ENCODE measurements at places on chromosomes 7 and 10.

- DNase-seq: no peak
These were observed 9.0 kb downstream of the AEBP1 start for GRCh38 chr7:44112997-44113763.

- no peak for DNase-seq
These were observed 184.5 kb downstream of the GATA3 start for GRCh38 chr10:8238986-8239385.

DNA sequence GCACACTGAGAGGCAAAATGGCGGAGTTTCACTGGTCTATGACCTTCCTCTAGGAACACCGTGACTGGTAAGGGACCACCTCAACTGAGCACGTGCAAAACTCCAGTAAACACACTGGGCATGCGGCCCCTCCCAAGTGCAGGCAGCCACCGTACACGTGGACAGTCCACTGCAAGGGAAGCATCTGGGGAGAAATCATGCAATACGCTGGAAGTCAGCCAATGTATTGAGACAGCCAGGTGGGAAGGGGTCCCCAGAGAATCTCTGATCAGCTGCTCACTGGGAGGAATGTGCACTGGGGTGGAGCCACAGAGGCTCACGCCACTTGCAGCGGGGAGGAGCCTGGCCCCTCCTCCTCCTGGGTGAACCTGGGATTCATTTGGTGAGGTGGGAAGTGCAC is 49.3 kb downstream of the CFAP46 start:
- no peak for DNase-seq

- DNase-seq: no peak
These were observed 495.2 kb upstream of the ADARB2 start for GRCh38 chr10:2232479-2232878.

- DNase-seq: no peak
These were observed 68.5 kb upstream of the SEMA3A start for GRCh38 chr7:84263106-84263505.
